ENCODE measurements at places on chromosomes 13 and 19.

GRCh38 chr13:97028441-97029299 lies 34.4 kb upstream of the OXGR1 start:
- peak; percentile 22 for DNase-seq

DNA sequence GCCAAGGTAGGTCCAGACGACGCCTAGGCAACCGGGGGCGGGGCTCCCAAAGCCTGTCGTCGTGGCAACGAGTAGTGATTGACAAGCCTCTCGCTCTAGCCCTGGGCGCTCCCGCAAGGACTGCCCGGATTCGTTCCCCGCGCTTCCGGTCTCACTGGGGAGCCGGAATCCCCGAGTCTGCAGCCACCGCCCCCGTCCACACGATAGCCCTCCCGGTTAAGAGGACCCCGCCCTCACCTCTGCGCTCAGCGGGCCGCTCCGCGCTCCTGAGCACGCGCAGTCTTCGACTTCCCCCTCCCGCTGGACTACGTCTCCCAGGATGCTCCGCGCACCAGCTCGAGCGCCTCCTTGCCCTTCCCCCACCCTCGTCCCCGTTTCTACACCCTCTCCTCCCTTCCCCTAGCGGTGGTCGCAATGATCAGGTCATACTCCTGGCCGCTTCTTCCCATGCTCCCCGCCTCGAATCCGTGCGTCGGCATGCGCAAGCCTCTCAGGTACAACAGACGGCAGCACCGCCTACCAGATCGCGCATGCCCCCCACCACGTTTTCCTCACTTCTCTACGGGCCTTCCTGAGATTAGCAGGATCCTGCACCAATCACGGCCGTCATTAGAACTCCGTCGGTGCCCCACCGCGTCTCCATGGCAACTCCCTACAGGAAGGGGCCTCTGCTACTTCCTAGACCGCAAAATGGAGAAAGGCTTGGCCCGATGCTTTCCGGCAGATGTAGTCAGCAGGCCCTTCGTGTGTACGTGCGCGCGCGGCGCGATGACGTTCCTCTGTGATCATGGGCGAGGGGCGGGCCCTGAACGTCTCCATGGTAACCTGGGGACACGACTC lies at the start of gene MZF1:
Gene MZF1, minus strand, starts transcription at position 518 of the 840 bp plus-strand sequence. CDS start 1,946 bp downstream, outside the sequence.
- no peak for DNase-seq

DNA sequence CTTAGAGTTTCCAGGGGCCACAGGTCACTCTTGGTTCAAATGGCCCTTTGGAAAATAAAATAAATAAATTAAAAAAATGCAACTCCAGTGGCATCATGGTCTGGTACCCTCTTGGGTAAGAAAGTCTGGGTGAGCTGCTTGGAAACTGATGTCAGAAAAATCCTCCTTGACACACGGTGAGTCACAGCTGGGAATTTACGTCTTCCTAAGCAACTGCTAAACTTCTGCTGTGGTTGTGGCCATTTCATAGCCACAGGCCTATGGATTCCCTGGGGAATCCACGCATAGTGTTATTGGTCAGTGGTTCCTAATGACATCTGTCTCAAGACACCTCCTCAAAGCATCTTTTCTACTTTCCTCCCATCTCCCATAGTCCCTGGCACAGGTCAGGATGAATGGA lies 220.8 kb downstream of the COG6 start:
- no peak for DNase-seq

DNA sequence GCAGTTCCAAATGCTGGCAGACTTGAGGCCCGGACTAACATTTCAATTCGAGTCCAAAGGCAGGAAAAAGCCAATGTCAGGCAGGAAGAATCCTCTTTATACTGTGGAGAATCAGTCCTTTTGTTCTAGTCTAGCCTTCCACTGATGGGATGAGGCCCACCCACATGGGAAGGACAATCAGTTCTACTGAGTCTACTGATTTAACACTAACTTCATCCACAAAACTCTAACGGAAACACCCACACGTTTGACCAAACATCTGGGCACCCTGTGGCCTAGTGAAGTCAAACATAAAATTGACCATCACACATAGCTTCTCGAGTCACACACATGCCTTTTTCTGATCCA lies 100.3 kb downstream of the UBL3 start:
- DNase-seq = no peak

DNA sequence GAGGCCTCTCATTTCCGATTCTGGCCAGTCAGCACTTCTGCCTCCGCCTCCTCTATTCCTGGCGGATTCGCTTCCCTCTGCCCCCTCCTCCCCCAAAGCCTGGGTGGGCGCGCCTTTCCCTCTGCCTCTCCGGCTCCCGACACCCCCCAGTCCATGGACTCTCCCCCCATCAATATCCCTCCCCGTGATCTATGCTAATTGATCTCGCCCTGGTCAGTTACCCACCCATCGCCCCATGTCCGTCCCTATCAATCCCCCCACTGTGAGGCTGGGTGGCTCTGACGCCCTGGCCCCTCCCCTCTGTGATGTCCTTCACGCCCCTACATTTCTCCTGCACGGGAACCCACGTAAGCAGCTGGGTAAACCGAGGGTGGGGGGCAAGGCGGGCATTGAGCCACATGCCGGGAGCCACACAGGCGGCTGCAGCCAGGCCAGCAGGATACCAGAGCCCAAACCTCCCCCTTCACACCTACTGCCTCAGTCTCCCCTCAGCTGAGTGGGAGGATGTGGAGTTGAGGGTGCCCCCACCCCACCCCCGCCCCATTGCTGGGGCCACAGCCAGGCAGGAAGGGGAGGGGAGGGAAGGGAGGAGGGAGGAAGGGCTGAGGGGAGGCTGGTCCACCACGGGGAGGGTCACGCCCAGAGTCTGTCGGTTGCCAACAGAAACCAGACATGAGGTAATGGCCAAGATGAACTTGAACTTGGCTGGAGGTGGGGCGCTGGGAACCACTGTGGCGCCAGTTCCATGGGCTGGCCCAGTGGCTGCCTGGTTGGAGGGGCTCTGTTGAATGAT lies 21.0 kb downstream of the SMIM24 start:
- no peak for DNase-seq

- no peak for DNase-seq
These were observed 2.0 kb downstream of the ZBTB7A start for GRCh38 chr19:4064496-4065260.
